ENCODE measurements at places on chromosomes 2 and 18.
A peak's percentile ranks its signal among the peaks of the same experiment; 100 is the strongest.

DNA sequence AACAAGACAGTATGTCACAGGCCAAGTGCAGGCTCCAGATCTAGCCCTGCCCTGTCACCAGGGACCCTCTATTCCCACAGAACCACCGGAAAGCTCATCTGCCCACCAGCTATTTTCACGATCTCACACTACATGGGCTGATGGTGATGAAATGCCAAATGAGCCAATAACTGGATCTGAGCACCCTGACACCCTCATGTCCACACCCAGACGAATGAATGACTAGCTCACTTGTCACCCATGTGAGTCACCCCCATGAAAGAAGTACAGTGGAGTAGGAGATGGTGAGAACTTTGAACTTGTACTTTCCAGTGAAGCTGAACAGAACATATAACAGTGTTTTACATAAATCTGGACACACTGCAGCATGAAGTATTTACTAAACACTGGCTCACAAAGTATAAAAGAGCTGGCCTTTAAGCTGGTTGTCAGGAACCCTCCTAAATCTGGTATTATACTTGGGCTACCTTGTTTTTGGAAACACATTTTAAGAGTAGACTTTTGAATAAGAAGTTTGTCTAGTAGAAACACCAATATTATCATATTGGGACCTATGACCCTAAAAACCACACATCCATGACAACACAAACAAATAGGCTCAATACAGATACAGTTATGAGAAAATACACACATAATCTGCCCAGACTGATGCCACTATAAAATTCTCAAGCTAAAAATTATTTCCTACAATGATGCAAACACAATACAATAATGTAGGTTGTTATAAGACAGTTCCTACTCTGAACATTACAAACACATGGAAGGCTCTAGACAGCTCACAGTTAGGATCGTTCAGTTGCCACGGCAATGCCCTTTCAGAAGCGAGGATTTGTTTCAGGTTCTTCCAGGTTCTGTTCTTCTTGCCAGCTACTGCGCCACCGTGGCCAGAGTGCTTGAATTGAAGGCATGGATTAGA, 19.0 kb downstream of the INO80C start:
- no peak for DNase-seq

DNA sequence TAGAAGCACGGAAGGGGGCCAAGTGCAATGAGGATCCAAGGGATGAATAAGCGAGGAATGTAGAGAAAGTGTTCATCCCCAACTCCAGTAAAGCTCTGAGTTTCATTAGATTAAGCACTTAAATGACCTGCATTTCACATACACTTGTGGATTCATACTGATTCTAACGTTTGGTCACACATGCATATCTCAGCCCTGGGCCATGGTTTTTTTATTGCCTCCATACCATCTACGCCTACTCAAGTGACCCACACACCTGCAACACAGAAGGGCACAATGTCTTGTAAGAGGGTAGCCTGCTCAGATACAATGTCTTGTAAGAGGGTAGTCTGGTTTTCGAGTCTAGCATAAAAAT, 566 bp upstream of the MRPS5 start:
- DNase-seq = no peak

DNA sequence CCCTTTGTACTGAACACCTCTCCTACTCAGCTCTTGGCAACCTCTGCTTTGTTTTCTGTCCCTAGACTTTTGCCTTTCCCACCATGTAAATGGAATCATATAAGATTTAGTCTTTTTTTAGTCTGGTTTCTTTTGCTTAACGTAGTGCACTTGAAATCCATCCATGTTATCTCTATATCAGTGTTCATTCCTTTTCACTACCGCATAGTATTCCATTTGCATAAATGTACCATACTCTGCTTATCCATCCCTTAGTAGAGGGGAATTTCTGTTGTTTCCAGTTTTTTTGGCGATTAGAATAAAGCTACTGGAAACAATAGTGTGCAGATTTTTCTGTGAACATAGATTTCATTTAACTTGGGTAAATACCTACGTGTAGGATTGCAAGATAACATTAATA, 46.4 kb downstream of the GAD1 start:
- no peak for DNase-seq

DNA sequence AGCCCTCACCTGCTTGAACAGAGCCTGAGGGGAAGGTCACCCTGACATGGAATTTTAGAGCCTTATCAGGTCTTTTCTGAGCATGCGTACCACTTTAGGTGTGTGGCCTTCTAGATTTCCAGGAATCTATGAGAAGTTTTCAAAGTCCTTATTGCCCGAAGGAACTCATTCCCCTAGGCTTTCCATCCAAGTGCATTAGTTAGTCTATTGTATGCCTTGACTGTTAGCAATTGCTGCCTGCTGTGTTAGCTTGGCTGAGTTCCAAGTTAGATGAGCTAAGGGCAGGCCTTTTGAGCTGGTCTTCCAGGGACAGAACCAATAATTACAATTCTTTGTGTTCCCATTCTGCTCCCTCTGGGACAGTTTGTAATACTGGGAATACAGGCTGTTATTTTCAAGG, 30.8 kb upstream of the PUM2 start:
- DNase-seq = peak; percentile 25

GRCh38 chr2:171762879-171763573, 75.8 kb downstream of the DYNC1I2 start:
- DNase-seq = no peak

GRCh38 chr2:60717691-60718090, 38.4 kb upstream of the PAPOLG start:
- DNase-seq = no peak

DNA sequence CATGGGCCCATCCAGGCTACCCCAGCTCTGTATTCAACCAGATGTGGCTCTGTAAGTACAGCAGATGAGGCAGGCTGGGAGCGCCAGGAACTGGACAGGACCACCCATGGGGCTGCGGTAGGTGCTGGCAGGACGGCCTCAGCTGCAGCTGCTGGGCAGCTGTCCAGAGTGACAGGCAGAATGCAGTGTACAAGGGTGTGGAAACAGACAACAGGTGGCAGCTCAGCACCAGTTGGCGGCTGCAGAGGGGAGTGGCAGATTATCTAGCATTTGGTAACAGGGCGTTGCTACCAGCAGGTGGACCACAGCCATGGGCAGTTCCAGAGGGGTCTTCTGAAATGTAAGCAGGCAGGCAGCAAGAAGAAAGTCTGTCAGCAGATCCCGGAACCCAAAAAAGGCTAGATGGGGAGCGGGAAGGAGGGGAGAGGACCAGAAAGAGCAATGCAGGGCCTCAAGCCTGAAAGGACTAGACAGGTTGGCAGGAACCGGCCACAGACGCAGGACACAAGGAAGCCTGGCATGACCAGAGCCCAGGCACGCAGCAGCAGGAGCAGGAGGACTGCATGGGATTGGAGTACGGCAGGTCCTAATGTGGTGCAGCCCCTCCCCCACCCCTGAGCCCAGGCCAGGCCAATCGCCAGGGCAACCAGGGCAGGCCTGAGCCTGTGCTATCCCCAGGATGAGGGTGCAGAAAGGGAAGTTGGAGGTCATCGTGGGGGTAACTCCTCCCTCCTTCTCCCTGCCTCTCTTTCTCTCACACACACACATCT, 24.7 kb downstream of the PKDCC start:
- DNase-seq = no peak

- DNase-seq = no peak
These were observed 30.8 kb downstream of the FBXO48 start for GRCh38 chr2:68436270-68436669.

- DNase-seq = no peak
These were observed 146.5 kb downstream of the CABLES1 start for GRCh38 chr18:23281626-23282436.

GRCh38 chr18:73615506-73615905, 532.1 kb downstream of the FBXO15 start:
- no peak for DNase-seq

DNA sequence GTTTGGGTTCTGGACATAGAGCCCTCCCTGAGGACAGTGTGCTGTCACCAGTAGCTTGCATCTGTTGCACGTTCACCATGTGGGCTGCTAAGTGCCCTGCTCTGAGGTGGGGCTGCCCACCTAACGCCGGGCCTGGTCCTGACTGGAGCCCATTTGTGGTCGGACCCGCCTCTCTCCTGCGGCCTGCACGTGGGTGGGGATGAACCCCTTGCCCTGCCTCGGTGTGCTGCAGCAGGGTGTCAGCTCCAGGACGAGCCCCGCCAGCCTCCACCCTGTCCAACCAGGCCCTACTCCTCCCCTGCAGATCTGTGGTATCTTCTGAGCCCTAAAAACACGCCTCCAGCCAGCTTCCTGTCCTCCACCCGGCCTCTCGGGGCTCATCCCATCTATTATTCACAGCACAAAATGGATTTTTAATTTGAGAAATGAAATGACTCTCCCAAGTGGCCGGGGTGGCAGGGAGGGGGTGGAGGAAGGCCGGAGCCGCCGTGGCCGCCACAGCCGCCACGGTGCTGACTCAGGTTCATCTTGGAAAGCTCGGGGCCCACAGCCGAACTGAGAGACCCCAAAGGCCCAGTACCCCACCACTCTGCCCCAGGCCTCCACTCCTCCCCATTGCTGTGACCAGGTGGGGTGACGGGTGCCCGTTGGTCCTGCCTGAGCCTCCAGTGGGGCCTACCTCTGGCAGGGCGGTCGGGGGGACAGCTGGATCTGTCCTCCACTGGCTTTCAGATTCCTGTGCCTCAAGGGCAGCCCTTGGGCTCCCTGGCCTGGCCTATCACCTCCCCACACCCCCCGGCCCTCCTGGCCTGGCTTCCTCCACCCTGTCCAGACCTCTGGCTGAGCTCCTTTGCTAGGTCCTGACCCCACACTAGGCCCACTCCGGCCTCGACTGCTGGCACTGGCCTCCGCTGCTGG, 2.8 kb upstream of the ECEL1 start:
- no peak for DNase-seq

DNA sequence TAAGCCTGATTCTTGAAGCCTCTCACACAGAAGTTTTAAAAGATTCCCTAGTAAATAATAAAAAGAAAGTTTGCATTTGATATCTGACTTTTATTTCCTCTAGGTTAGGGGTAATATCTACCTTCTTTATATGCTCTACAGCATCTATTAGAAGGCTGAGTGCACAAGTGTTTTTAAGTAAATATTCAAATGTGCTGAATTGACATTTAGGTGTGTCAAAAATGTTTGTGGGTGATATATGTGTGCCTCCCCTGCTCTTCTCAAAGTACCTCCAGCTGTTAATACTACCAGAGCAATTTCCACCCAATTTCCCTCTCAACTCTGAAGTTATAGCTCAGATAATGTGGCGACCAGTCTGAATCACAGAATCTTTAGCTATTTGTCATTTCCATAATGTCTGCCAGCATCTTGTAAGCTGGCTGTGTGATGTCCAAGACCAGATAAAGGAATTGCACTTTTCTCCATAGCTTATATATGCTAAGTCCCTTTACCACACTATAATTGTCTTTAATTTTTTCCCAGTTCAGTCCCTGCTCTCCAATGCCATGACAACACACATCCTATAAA, 24.4 kb upstream of the ERMN start:
- DNase-seq = no peak

GRCh38 chr2:56177420-56178220, 6.2 kb upstream of the CCDC85A start:
- DNase-seq = no peak

DNA sequence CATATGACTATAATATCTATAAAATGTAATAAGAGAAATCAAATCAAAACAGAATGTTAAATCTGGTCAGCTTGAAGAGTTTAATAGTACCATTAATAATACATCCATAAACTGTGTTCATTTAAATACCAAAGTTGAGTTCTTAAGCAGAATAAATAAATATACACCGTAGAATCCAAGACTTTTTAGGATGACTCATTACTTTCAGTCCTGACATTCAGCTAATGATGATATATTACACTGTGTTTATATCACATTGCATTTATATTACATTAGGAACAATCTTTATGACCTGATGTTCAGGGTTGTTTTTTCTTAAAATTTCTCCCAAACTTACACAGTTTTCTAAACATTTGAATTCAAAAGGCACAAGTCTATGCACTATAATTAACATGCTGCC, 331.3 kb downstream of the SS18 start:
- no peak for DNase-seq

DNA sequence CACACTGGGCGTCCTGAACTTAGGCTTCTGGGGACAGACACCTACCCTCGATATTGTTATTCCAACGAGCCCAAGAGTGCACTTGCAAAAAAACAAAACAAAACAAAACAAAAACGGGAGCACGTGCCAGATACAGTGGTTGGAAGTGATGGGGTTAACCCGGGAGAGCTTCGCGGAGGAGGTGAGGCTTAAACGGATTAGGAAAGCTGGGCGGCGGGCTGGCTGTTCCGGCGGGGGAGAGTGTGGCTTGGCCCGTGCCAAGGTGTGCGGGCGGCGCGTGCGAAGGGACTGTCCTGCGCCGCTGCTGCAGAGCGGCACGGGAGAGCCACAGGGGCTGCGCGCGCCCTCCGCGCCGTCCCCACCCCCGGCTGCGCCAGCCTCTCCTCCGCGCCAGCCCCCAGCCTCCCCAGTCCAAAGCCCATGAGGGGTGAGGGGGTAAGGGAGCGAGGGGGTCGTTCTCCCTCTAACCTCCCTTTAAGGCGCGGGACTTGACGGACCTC, 1.5 kb upstream of the SLC30A3 start:
- no peak for DNase-seq

- no peak for DNase-seq
These were observed 9.1 kb upstream of the STEAP3 start for GRCh38 chr2:119214453-119215037.

GRCh38 chr2:73983322-73984202, 1.1 kb upstream of the TET3 start:
- DNase-seq = peak; percentile 73
